Hindlimb muscle (tissue), 1 donor: ENCODE measurements at places on chromosomes 3 and 15.
A peak's percentile ranks its signal among the peaks of the same experiment; 100 is the strongest.

GRCh38 chr15:27339138-27339537, 368.2 kb downstream of the GABRG3 start:
- no peak for DNase-seq

DNA sequence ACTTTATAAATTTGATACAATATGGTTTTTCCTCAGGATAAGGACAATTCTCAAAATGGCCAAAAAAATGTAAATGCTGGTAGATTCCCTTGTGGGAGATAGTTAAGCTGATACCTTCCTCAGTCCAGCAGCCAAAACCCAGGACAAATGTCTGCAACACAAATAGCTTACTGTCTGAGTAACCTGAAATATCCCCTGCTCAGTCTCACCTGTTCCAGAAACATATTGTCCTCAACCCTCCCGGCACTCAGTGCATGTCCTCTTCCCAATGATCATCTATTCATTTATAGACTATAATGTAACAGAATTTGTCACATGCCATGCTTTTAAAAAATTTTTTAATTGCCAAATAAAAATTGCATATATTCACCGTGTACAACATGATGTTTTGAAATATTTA, 12.2 kb downstream of the RBSN start:
- DNase-seq = no peak

DNA sequence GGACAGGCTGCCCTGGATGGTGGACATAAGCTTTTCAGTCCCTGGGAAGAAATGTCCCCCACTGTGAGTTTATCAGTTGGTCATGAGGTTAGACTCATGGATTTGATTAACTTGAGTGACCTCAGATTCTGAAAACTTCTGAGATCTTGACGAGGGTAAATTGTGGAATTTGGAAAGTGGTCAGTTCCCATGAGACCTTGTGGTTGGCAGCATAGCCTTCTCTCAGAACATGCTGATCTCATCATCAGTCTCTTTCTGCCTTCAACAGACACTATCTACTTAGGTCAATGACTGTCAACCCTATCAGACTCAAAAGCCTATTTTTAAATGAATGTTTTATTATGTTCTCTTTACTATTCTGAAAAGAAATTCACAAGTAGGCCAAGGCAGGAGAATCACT, 45.6 kb upstream of the NDUFB4 start:
- DNase-seq = no peak

GRCh38 chr15:71599418-71600151, 210.8 kb upstream of the NR2E3 start:
- DNase-seq = peak; percentile 15

- no peak for DNase-seq
These were observed 43.9 kb downstream of the CHDH start for GRCh38 chr3:53802256-53802880.

GRCh38 chr3:98770261-98771039, 7.3 kb downstream of the ST3GAL6 start:
- DNase-seq = no peak

DNA sequence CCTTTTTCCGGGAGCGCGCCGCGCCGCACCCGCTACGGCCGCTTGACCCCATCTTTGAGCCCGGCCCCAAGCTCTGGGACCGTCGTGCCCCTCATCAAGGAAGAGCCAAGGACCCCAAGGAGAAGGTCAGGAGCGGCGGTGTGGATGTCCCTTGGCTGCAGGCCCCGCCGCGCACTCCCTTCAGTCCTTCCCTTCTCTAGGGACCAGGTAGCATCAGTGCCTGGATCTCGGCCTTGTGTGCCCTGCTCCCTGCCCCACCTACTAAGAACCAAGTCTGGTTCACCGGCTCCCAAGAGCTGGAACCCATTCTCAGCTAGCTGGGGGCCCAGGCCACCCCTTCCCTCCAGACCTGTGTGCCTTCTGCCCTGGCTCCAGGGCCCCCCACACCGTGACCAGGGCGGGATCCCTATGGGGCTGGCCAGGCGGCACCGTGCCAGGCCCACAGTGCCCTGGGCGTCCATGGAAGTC, 69.3 kb upstream of the CGNL1 start:
- no peak for DNase-seq

DNA sequence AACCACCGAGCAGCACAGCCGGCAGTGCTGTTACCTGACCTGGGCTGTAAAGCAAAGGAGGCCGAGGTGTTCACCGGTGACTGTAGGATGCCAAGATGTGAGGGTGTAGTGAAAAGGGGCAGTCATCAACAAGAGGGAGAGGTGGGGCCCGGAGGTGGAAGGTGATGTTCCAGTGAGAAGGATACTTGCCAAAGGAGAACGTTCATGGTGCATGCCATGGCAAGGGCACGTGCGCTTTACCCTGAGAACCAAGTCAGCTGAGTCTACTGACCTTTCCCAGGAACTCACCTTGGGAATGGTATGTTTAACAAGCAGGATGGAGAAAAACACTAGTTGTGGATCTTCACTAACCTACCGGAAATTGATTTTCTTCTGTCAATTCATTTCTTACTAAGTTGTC, 211.1 kb downstream of the PDZRN3 start:
- no peak for DNase-seq
